Activated CD4-positive, alpha-beta T cell treated with anti-CD3 and anti-CD28 coated beads, Interleukin-2, amount 10 ng/mL, durations not matched to agents 24 days and 14 days (primary cell): ENCODE measurements at places on chromosomes 2 and 18. TPM values are rescaled to one million over a fixed set of nuclear protein-coding genes. Genes with fewer than 3 reads are reported as not detected.

GRCh38 chr2:56450047-56450446 lies 266.3 kb downstream of the CCDC85A start:
- H3K4me1 ChIP-seq: no peaks in the 10 kb centered on the region
- no peak overlapping the region for H3K27ac ChIP-seq
- no peaks in the 10 kb centered on the region for H3K27me3 ChIP-seq

The SERPINB3 gene
- total RNA-seq: not detected in 2 replicates

DNA sequence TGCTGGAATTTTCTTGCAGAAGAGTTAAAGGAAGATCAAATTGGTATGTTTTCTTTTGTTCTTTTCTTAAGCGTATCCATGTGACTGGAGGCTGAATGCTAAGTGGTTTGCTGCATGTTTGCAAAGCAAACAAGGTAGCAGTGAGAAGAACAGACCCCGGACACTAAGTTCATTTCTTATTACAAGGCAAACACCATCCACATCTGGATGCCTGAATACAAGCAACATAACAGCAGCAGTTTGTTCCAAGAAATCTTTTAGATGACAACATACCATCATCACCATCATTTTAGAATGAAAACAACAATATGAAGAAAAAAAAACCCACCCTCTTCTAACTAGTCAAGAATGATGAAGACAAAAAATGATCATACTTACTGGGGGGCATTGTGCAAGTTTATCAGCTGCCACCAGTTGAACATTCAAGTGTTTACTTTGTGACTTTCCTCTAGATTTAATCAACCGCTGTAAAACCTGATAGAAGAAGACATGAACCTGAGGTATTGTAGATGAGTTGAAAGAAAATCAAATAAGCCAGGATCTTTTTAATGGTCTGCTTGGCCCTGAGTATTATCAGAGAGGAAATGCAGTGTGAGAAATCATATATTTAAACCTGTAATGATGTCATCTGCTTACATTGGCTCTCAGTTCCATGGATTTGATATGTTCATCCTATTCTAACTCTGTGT lies 25.0 kb upstream of the ARL5A start:
- no peak overlapping the region for H3K27ac ChIP-seq
- H3K4me3 ChIP-seq: no peak overlapping the region
- no peak for DNase-seq

GRCh38 chr2:112295407-112296078 lies 20.1 kb downstream of the ZC3H6 start:
- no peaks in the 10 kb centered on the region for H3K27me3 ChIP-seq
- peaks cover 4% of the 10 kb centered on the region for H3K4me1 ChIP-seq
- DNase-seq: no peak
- H3K36me3 ChIP-seq: peaks cover 4% of the 10 kb centered on the region
- no peak overlapping the region for H3K4me3 ChIP-seq

DNA sequence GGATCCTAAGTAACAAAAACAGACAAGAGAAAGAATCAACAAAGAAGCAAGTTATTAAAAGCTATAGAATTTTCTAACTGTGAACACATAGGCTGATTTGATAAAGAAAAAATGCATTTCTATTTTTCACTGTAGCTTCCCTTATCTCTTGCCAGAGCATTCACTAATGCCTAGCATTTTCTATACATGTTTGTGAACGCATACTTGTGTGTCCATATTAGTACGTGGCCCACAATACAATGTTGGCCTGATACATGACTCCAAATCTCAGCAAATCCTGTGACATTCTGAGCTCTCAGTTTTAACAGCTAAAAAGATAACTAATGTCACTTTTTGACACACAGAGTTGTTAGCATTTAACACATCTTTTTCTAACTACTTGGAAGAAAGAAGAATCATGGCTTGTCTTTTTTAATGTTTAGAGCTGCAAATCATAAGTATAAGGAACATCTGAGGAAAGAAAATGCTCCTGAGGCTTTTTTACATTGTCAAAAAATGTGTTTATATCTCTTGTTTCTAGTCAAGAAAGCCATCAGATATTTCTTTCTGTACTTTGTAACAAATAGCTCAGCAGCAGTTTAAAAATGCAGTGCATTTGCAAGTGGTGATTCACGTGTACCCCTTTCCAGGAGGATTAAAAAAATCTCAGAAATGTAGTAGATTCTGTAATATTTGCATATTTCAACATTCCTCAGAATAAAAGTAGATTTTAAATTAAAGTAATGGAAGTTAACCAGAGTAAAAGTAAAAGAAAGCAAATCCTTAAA lies 1646.8 kb upstream of the TMEFF2 start:
- no peak overlapping the region for H3K27ac ChIP-seq
- H3K36me3 ChIP-seq: no peaks in the 10 kb centered on the region
- H3K4me3 ChIP-seq: no peak overlapping the region
- no peaks in the 10 kb centered on the region for H3K4me1 ChIP-seq

DNA sequence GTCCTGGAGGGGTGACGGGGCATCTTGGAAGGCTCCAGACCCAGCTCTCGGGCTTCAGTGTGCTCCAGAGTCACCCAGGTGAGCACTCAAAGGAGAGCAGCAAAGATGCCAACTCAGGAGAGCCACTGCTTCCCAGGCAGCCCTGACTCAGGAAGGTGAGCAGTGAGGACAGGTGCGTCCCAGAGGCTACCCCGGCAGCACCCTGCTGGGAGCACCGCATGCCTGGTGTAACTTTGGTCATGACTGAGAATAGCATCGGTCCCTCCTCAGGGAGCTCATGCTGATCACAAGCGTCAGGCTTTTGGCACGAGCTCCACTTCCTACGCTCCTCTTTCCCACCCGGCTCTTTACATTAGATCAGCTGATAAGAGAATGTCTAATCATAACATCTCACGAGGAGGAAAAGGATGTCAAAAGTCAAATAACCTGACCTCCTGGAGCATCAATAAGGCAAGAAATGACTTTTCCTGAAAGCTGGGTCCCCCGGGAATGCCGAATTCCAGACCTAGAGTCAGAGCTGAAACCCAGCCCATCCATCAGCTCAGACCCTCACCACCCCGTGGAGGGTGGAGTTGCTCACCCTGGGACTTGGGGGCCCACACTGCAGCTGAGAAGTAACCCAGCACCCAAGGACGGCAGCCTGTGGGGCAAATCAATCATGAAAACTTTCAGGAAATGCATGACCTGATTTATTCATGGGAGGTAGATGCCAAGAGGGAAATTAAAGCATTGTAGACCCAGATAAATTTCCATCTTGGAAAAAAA lies 248.8 kb downstream of the ACKR3 start:
- H3K36me3 ChIP-seq: no peaks in the 10 kb centered on the region
- H3K27me3 ChIP-seq: no peaks in the 10 kb centered on the region
- H3K27ac ChIP-seq: no peak overlapping the region
- DNase-seq: no peak
- H3K4me3 ChIP-seq: no peak overlapping the region
